ENCODE measurements at places on chromosomes 5 and 9.

DNA sequence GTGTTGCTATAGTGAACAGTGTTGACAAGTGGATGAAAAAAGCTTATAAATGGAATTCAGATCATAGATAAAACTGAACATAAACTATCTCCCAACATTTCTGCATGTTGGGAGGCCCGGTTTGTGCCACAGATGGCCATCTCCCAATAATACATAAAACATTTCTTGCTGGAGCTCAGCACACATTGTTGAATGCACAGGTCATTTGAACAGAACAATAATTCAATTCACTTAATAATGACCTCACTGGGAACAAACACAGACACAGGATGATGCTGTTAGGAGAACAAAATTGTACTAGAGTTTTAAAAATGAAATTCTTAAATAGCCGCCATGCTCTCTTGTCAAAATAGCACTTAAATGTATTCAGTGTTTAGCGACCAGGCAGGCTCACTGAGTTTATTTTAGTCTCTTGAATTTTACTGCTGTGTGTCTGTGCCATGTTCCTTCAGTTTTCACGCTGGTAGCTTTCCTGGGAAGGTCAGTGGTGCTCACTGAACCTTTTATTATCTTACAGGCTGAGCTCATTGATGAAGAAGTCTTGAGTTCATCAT is 85.0 kb upstream of the SSBP2 start:
- DNase-seq = peak; percentile 22

GRCh38 chr5:149811453-149811852 is 81.3 kb downstream of the PPARGC1B start:
- no peak for DNase-seq

DNA sequence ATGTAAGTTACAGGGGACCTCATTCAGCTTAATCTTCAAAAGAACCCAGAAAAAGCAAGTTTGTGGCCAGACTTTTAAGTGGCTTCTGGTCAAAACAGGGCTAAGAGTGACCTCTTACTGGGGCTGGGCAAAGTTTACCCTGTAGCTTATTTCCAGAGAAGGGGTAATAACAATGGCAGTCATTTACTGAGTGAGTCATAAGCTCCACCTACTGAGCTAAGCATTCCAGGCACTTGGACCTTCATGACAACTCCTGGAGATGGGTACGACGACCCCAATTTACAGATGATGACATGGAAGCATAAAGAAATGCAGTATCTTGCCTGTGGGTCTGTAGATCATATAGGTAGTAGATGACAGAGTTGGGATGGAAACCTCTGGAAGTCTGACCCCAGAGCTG is 4.7 kb upstream of the GPR151 start:
- DNase-seq = peak; percentile 3

DNA sequence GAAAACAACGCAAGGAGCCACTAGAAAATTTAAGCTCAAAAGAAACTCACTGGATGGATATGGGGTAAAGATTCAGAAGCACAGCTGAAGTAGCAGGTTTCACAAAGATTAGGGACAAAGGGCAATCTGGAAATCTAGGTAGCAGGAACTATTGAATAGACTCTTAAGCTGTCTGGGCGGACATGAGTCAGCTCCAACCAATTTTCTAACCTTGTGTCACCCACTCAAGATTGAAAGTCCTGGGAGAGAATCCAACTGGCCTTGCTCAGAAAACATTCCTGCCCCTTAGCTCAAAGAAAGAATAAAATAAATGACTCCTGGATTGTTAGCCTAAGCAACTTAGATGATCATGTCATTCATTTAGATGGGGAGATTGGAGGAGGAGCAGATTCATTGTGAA is 69.2 kb downstream of the STK32A start:
- peak; percentile 60 for DNase-seq

DNA sequence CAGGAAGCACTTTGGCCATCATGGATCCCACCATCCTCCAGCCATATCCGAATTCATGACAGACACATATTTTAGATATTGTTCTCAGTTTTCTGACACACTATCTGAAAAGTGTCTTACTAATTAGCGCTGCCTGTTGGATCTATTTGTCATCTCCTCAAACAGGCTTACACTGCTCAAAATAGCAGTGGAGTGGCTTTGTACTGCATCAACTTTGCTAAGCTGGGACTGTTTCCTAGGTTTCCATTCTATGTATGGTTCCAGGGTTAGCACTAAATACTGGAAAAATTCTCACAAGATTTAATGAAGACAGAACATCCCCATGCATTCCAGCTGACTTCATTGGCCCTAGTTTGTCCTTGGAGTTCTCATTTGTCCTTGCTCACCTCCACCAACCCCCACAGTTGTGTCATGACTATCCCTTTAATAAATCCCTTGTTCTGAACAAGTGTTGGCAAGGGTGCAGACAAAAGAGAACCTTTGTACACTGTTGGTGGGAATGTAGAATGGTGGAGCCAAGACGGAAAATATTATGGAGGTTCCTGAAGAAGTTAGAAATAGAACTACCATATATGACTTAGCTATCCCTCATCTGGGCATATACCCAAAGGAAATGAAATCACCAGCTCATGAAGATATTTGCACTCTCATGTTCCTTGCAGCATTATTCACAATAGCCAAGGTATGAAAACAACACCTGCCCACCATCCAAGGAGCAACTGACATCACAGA is 136.5 kb upstream of the RAI14 start:
- DNase-seq = peak; percentile 58

DNA sequence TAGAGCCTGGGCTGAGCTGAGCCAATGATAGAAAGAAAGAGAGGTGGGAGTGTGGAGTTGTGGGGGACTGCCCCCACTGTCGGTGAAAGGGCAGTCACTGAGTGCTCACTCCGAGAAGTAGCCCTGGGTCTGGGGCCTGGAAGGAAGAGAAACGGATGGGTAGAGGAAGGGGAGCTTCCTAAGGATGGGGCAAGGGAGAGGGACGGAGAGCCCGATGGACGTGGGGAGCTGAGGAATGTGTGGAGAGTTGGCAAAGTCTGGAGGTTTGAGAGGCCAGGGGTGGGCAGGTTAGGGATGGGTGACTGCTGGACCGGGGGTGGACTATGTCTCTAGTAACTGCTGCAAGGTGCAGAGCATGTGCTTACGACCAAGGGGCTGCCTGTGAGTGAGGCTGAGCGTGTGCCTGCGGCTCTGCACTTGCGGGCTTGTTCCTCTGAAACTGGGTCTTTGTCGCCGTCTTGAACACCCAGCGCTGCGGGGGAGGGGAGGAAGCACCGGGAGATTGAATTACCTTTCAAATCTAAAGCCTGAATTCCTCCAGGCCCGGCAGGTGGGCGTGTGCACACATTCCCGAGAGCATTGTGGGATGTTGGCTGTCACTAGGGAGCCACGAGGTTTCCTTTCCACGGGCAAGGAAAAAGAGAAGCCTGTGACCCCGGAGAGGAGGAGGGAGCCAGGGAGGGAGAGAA is 76.4 kb upstream of the ARAP3 start:
- DNase-seq = no peak

DNA sequence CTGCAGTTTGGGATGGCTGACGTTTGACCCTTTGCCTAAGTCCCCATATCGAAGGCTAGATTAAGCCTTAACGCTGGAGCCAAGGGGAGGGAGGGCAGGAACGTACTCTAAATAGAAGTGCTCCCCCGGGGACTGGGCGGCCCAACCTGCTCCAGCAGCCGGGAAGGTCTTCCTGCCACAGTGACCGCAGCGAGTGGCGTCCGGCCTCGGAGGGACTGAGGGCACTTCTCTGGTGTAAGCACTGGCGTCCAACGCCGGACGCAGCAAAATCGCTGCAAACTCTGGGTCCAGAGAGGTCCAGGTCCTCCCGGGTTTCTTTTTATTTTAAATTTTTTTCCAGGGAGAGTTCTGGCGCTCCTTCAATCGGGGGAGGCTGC is 505 bp upstream of the ACER2 start:
- DNase-seq = no peak

- no peak for DNase-seq
Observed at GRCh38 chr5:171952021-171952420, 54.4 kb downstream of the FBXW11 start.

DNA sequence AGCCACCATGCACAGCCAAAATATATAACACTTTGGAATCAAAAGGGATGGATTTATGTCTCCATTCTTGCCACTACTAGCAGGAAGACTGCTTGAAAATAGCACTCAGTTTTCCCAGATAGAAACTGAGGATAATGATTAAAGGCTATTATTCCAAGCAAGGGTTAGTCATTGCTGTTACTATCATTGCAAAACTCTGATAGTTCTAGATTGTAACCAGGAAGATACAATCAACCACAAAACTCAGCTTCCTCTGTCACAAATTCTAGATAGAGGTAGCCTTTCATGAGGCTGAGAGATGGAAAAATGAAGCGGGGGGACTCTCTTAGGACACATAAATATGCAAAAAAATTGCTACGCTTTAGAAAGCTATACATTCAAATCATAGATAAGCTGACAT is 3.1 kb downstream of the ANXA1 start:
- peak; percentile 33 for DNase-seq

- peak; percentile 95 for DNase-seq
Observed at GRCh38 chr9:19999491-20000057, 210.7 kb upstream of the SLC24A2 start.

GRCh38 chr5:149873896-149874295 is 70.7 kb downstream of the PDE6A start:
- no peak for DNase-seq

GRCh38 chr9:129995409-129996160 is 47.4 kb downstream of the FNBP1 start:
- DNase-seq = peak; percentile 51

DNA sequence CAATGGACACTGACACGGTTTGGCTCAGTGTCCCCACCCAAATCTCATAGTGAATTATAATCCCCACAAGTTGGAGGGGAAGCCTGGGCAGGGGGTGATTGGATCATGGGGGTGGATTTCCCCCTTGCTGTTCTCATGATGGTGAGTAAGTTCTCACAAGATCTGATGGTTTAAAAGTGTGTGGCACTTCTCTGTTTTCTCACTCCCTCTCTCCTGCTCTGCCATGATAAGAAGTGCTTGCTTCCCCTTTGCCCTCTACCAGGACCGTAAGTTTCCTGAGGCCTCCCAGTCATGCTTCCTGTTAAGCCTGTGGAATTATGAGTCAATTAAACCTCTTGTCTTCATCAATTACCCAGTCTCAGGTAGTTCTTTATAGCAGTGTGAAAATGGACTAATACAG is 115.8 kb upstream of the KIF2A start:
- DNase-seq = no peak

DNA sequence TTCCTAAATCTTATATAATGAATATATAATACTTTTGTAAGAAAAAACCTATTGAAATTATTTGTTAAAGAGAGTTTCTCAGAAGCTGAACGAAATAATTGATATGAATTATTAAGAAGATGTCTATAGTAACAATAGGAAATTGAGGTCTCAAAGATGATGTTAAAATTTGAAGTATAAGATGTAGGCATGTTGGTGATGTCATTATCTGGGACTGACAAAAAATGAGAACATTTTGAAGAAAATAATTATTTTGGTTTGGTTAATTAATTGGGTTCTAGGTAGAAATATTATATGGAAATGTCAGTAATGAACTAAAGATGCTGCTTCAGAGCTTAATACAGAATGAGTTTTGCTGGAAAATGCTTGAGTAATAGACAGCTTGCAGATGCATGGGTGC is 501.4 kb upstream of the ST8SIA4 start:
- no peak for DNase-seq

DNA sequence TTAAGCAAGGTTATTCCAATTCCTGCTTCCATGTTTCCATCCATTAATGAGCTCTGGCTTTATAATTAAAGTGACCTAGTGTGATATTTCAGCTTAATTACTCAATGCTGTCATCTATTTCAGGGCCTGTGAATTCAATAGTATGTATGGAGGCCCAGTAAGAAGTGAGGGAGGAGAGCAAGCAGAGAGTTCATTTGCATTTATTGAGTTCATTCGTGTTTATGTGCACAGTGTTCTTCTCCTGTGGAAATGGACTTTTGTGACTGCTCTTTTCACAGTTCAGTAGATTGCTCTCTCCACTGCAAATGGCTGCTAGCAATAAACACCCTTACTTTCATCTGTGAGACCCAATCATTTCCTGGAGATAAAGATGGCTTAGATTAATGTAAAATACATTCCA is 130.9 kb downstream of the CEMIP2 start:
- no peak for DNase-seq

DNA sequence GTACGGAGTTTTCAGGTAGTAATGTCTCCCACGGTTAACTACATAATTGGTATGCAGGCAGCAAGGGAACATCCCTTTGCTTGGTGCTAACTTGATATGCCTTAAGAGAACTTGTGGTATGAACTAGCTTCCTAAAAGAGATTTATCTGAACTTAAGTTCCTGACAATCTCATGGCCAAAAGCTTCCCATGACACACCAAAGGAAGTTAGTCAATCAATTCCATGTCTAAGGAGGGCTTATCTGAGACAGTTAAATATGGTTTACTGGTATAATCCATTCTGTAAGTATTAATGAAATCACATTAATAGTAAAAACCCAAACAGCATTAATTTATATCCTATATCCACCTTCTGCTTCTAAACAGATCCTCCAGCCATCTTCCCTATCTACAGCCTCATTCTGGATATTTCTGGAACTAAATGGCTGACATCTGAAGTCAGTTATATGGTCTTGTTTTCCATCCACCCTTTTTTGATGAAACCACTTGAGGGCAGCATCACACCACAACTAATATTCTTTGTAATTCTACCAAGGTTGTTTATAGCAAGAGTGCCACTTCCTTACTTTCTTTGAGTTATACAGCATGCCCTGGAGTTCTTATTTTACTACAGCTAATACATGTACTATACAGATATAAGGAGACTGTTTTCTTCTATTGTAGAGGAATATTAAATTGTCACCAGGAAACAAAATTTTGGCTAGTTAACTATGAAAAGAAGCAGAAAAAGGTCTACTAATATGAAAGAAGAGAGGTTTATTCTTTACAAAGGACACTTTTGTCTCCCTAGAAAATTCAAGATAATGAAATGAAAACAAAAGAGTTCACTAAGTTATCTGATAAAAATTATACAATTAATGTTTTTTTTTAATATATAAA is 34.7 kb downstream of the SHOC1 start:
- peak; percentile 87 for DNase-seq

GRCh38 chr5:16712620-16713019 is 95.8 kb upstream of the RETREG1 start:
- DNase-seq = no peak

- DNase-seq = no peak
Observed at GRCh38 chr9:75033791-75034473, 5.8 kb upstream of the CARNMT1 start.

GRCh38 chr5:139683295-139684271 is 35.4 kb downstream of the CXXC5 start:
- no peak for DNase-seq
